ENCODE measurements at places on chromosomes 16 and 17.

- DNase-seq, result no peak
Measured at GRCh38 chr16:55039042-55039441, 108.4 kb downstream of the IRX5 start.

DNA sequence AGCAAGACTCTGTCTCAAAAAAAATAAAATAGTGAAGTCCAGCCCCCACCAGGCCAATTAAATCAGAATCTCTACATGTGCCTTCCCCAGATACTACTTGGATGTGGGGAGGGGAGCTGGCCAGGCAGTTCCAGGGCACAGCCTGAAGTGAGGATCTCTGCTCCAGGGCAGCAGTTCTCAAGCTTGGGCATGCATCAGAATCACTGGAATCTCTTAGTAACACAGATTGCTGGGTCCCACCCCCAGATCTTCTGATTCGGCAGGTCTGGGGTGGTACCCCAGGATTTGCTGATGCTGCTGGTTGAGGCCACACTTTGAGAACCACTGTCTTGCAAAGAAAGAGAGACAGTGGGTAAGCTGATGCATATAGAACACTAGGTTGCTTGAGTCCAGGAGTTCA, 8.3 kb upstream of the CDH5 start:
- DNase-seq, result no peak

GRCh38 chr16:84854759-84855158, 35.0 kb downstream of the CRISPLD2 start:
- no peak for DNase-seq

DNA sequence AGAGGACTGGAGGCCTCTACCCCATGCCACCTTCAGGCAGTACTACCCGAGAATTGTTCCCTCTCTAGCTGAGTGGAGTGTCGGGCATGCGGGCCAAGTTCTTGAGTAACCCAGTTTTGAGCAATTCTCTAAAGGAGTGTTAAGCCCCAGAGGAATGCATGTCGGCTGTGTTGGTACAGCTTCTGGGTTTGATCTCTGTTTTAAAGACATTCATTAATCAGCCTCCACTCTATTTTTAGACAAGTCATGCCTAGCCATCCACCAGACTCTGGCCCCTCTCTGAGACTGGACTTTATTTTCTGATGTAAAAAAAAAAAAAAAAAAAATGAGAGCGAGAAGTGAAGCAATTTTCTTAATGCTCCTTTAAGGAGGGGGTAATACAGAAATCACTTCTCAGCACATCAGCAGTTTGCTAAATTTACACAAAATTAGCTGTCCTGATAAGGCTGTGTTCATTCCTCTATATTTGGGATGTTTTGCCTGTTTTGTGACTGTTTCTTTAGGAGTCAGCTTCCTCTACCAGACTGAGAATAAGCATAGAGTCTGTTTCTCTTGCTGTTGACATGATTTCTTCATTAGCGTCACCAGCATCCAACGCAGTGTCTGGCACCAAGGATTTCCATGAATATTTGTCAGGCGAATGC, 88.7 kb downstream of the AXIN2 start:
- no peak for DNase-seq

DNA sequence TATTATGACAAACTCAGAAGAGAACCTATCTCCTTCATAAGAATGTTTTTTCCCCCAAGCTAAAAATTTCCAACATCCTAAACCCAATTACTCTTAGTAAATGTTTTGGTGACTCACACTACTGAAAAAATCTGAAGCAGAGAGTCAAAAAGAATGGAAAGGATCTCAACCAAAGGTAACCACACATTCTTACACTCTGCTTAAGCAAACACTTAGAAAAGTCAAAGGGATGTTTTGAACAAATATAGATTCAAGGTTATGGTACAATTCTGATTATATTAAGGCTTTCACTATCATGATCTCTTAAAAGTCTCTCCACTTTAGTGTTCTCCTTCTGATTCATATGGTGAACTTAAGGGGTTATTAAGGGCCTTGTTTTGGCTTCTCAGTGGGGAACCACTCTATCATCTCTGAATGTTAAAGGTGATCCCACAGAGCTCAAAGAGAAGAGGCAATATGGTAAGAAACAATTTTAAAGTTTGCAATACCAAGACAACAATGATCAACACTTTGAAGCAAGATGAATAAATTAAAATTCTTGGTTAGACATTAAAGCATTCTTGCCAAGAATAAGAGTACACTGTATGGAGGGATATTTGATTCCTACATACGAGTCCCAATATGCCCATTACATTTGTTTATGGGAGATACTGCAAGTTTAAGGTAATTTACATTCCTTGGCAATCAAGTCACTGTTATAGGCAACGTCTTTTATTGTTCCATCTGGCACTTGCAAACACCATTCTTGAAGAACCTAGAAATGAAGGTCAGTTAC, 69.2 kb downstream of the CDC27 start:
- DNase-seq, result no peak
